ENCODE measurements at places on chromosomes 6 and 20. TPM values are rescaled to one million over a fixed set of nuclear protein-coding genes. Genes with fewer than 3 reads are reported as not detected.

GPSM3 gene
- 0.30 TPM for total RNA-seq

SRF gene
- 16.2 TPM for total RNA-seq

ID4 gene
- total RNA-seq, result 0.71 TPM

PTCRA gene
- not detected for total RNA-seq

CST2 gene
- 0.27 TPM for total RNA-seq

ANKRD66 gene
- total RNA-seq, result not detected

MYT1 gene
- total RNA-seq, result 0.44 TPM

CST4 gene
- total RNA-seq, result not detected

SLC52A3 gene
- 0.57 TPM for total RNA-seq

C20orf204 gene
- 0.15 TPM for total RNA-seq

TFAP2D gene
- total RNA-seq, result not detected

F13A1 gene
- total RNA-seq, result not detected

NKAPL gene
- total RNA-seq, result not detected

HAO1 gene
- not detected for total RNA-seq

PDSS2 gene
- total RNA-seq, result 5.7 TPM

STMND1 gene
- not detected for total RNA-seq

ACTR5 gene
- total RNA-seq, result 9.3 TPM

OXT gene
- not detected for total RNA-seq

PEDS1 gene
- total RNA-seq, result 54.9 TPM

CCR6 gene
- not detected for total RNA-seq

OLIG3 gene
- total RNA-seq, result not detected

EYS gene
- not detected for total RNA-seq

MEP1A gene
- not detected for total RNA-seq

TAGAP gene
- not detected for total RNA-seq

MUC22 gene
- total RNA-seq, result not detected

TSBP1 gene
- not detected for total RNA-seq

LY6G6D gene
- not detected for total RNA-seq

HLA-A gene
- 140 TPM for total RNA-seq

RIPPLY2 gene
- total RNA-seq, result not detected

NKX2-2 gene
- not detected for total RNA-seq

THBS2 gene
- not detected for total RNA-seq

CNR1 gene
- 1.9 TPM for total RNA-seq

FHL5 gene
- not detected for total RNA-seq

VIP gene
- not detected for total RNA-seq
